ENCODE measurements at places on chromosomes 4 and X.

- DNase-seq, result no peak
These were observed 37.2 kb upstream of the TMEM131L start for GRCh38 chr4:153428941-153429475.

DNA sequence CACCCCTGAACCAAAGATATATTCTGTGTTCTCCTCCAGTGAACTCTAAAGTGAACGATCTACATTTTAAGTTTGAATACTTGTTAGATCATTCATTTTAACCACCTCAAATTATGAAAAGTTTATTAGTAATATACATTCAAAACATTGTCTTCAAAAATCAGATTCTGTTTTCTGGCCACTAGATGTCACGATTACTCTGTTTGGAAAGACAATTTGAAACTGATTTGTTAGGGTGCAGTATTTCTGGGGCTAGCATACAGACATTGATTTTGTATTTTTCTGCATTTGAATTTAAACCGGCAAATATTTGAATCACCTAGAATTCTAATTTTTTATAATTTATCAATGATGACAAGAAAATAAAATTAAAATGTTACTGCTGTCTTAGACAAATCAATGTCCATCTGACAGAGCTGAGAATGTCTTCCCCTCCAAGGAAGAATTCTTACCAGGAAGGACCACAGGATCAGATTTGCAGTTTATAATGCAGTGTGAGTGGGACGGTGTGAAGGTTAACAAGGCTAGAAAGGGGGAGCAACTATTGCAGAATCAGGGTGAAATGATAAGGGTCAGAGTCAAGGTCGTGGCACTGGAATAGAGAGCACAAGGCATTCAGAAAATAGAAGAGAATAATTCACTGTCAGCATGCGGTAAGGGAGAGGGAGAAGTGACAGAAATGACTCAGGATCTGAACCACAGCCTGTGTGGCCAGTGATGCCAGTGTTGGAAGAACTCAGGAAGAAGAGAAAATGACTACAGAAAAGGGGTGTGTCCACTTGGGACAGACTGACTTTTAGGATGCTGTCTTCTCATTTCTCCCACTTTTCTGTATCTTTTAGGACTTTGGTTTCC, 91.6 kb downstream of the ANXA10 start:
- no peak for DNase-seq

GRCh38 chr4:187789078-187789477, 206.5 kb upstream of the ZFP42 start:
- DNase-seq, result no peak

DNA sequence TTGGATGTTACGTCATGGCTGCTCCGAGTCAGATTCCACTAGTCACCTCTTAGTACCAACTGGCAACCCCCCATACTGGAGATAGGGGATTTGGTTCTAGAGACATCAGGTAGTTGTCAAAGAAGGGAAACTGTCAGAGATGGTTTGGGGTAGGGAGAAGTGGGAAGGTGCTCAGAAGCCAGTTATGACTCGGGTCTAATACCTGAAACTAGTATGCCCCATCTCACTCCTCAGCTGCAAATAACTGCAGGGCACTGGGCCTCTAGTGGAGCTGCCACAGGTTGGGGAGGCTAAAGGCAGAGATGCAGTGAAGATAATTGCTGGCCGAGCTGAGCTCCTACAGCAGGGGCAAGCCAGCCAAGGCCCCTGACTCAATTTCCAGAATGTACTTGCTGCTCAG, 30.0 kb downstream of the OTUD6A start:
- DNase-seq, result no peak

- no peak for DNase-seq
These were observed 124.2 kb upstream of the EOLA2 start for GRCh38 chrX:150062292-150063137.

GRCh38 chr4:124590480-124590879, 122.1 kb downstream of the ANKRD50 start:
- no peak for DNase-seq

- DNase-seq, result no peak
These were observed 287.9 kb upstream of the NOCT start for GRCh38 chr4:138727731-138728130.
